ENCODE measurements at places on chromosomes 16 and 17.

DNA sequence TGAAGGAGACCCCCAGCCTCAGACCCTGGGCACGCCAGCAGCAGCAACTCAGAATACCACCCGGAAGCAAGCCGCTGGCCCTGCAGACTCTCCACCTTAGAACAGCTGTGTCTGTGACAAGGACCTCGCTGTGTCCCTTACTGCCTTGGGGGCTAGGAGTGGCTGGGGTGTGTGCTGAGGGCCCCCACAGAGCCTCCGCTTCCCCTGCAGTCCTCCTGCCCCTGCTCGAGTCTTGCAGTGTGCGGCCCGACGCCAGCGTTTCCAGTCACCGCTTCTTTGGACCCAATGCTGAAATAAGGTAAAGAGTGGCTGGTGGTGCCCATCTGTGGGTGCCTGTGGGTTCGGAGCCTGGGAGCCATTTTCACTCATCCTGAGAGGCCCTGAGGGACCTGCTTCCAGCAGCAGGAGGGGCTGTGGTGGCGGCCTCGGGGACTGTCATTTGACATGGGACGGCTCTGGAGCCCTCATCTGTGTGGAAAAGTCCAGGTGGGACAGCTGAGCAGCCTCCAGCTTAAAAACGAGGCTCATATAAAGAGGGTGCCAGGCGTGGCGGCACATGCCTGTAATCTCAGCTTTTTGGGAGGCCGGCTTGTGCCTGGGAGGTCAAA, 14.7 kb upstream of the MC1R start:
- no peak for DNase-seq

- DNase-seq, result no peak
Measured at GRCh38 chr17:33120103-33120502, 128.5 kb downstream of the SPACA3 start.

- DNase-seq, result no peak
Measured at GRCh38 chr17:59456428-59456827, 109.0 kb upstream of the DHX40 start.

- no peak for DNase-seq
Measured at GRCh38 chr17:69486779-69487637, 72.5 kb downstream of the MAP2K6 start.

- no peak for DNase-seq
Measured at GRCh38 chr17:62631086-62631935, 3.8 kb downstream of the MRC2 start.

- no peak for DNase-seq
Measured at GRCh38 chr16:88008840-88009239, 57.6 kb downstream of the BANP start.

GRCh38 chr16:2029350-2029749, 2.6 kb downstream of the NHERF2 start:
- no peak for DNase-seq

DNA sequence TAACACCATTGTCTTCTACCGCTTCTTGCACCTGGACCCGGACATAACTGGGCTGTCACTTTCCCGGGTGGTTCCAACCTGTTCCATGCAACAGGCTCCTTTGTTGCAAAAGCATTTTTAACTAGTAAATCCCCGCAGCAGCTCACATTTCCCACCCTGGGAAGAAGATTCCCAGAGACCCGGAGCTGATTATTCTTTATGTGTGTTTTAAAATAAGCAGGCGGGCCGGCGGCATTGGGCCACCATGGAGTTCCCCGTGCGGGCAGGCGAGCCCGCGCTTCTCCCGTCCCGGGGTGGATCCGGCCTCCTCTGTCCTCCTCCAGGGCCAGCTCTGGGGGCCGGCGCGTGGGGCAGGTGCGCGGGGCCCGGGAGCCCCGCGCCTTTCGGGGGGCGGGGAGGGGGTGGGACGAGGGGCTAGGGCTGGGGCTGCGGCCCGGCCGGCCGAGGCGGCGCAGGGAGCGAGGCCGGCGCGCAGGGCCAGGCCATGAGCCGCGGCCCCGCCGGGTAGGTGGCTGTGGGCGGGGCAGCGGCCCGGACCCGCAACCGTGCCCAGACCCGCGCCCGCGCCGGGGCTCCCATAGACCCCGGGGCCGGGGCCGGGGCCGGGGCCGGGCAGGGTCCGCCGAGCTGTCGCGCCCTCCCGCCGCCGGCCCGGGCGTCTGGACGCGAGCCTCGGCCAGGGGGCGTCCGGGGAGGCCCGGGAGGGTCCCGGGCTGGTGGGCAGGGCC, 1.7 kb downstream of the CRAMP1 start:
- peak; percentile 34 for DNase-seq

GRCh38 chr16:3948378-3948995, 68.0 kb upstream of the CREBBP start:
- no peak for DNase-seq

GRCh38 chr17:56593086-56593645, 333 bp upstream of the NOG start:
- peak; percentile 61 for DNase-seq

- DNase-seq, result peak; percentile 60
Measured at GRCh38 chr17:59505610-59506276, 59.7 kb upstream of the DHX40 start.

DNA sequence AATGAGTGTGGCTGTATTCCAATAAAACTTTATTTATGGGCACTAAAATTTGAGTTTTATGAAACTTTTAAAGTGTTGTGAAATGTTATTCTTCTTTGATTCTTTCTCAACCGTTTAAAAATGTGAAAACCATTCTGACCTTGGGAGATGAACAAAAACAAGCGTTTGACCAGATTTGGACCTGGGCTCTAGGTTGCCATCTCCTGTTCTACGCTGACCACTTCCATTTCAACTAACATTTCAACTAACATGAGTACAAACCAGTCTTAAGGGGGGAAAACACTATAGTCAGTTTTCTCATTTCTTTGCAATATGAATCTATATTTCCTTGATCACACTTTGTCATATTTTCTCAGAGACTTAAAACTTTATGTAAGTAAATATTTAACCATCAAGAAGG, 118.4 kb upstream of the IRX5 start:
- DNase-seq, result no peak

DNA sequence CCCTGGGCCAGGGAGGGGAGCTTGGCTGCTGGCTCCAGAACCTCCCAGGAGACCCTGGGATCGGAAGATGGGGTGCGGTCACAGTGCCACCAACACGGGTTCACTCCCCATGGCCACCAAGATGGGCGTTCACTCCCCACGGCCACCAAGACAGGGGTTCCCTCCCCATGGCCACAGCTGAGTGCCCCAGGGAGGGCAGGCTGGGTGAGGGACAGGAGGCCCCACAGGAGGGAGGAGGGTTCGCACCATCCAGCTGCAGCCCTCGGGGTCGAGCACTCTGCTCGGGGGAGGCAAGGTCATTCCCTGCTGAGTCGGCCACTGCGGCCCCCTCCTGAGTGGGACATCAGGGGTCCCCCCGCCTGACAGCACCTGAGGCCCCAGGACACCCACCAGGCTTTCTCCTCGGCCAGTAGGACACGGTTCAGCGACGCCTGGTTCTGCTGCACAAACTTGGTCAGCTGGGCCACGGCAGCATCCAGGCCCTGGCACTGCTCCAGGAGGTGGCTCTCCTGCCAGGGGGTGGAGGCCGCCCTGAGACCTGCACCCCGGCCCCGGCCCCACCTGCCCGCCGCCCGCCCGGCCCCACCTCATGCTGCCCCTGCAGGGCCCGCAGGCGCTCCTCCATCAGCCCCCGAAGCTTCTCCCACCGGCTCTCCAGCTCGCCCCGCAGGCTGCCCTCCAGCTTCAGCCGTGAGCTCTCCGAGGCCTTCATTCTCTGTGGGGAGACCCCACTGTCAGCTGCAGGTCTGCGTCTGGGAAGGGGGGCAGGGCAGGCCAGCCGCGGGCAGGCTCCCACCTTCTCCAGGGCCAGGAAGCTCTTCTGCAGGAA, 5.9 kb downstream of the CCDC154 start:
- DNase-seq, result no peak

DNA sequence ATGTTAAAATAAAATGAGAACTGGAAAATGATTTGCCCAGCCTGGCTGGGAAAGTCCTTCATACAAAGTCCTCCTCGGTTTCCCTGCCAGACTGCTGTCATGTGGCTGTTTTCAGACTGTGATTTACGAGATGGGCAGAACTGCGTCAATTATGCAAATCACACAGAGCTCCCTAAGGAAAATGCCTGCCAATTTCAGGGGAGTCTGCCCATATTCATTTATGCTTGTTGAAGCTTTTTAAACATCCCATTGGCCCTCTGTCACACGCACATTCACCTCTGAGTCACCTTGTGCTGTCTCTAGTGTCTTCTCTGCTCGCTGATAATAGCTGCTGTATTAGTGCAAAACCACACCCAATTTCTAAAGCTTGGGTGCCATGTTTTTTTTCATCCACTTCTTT, 81.7 kb upstream of the FAM20A start:
- no peak for DNase-seq

DNA sequence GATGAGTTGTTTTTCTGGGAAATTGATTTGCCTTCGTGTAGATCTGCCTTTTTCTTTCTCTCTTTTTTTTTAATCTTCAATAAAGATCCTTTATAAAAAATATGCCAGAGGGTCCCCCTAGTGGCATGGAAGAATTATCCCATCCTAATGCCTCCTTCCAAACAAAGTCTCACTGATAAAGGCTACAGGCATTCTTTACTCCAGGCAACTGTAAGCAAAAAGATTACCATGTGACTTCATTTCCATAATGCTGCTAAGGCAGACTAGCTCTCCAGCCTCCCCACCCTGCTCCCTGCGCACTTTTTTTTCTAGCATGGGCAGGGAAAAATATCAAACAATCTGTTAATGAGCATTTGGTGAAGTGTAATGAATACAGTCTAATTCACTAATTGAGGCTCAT, 220.2 kb upstream of the CDH8 start:
- DNase-seq, result peak; percentile 45

GRCh38 chr16:58393138-58393504, 850 bp downstream of the GINS3 start:
- no peak for DNase-seq

GRCh38 chr17:70314096-70314495, 144.8 kb downstream of the KCNJ2 start:
- DNase-seq, result no peak

- DNase-seq, result no peak
Measured at GRCh38 chr17:2057175-2057759, 2.4 kb downstream of the HIC1 start.

DNA sequence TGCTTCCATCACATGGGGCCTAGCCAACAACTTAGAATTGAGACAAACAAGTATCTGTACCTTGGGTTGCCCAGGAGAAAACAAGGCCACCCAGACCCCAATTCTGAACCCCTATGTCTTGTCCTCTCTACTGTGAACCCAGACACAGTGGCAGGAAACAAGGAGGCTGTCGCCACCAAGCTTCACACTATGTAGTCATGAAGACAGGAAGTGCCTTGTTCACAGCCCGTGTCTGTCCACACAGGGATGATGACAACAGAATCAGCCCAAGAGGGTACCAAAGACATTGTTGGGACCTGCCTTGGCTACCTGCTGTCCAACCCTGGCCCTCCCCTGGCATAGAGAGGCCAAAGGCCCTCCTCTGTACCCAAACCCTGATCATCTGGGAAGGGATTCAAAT, 84.8 kb downstream of the CDYL2 start:
- no peak for DNase-seq

- DNase-seq, result peak; percentile 14
Measured at GRCh38 chr17:72984926-72985325, 107.6 kb downstream of the SLC39A11 start.

DNA sequence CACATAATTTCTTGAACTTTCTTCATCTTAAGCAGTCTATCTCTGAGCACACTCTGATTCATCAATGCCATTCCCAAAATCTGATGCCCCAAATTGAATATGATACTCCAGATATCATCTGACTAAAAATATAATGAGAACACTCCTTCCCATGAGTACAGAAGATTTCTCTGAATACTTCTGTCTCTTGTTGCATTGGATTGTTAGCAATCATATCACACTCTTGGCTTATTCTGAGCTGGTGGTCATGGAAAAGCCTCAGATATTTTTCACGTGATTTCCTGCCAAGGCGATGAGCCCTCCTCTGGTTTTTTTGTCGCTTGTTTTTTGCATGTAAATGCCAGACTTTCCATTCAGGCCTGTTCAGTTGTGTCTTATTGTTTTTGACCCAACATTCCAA, 87.2 kb downstream of the NOG start:
- DNase-seq, result peak; percentile 25

- no peak for DNase-seq
Measured at GRCh38 chr17:48070195-48070594, 22.0 kb downstream of the NFE2L1 start.

DNA sequence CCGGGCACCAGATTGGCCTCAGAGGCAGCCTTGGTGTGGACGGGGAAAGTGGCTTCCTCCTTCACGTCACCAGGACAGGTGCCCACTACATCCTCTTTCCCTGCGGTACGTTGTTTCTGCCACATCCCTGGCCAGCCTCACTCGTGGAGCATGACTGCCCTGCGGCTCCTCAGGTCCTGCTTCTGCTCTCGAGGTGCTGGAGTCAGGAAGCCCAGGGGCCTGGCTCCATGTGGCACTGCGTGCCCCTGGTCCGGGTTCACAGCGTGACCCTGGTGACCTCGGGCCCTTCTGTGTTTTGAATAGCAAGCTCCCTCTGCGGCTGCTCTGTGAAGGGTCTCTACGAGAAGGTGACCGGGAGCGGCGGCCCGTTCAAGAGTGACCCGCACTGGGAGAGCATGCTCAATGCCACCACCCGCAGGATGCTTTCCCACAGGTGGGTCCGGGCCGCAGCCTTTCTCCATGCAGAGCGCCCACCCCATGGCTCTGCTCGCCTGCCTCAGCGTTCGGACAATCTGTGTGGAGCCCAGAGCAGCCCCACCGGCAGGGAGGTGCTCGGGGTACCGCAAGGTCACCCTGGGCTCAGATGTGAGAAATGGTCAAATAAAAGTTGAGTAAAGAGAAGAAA, 13.5 kb downstream of the RGS11 start:
- DNase-seq, result no peak

- DNase-seq, result no peak
Measured at GRCh38 chr16:70741783-70742125, 55.9 kb upstream of the MTSS2 start.

- no peak for DNase-seq
Measured at GRCh38 chr17:8873801-8874715, 6.6 kb upstream of the PIK3R6 start.

- peak; percentile 68 for DNase-seq
Measured at GRCh38 chr17:69539781-69540319, 125.4 kb downstream of the MAP2K6 start.

- no peak for DNase-seq
Measured at GRCh38 chr17:34858591-34859565, 102.4 kb downstream of the CCT6B start.

GRCh38 chr17:65355246-65355645, 206.2 kb downstream of the AXIN2 start:
- no peak for DNase-seq

GRCh38 chr17:51118330-51119195, 2.1 kb downstream of the SPAG9 start:
- no peak for DNase-seq

Data from mammary epithelial cell (primary cell).